Naive thymus-derived CD8-positive, alpha-beta T cell (primary cell): ENCODE measurements at places on chromosomes 2 and 18.

DNA sequence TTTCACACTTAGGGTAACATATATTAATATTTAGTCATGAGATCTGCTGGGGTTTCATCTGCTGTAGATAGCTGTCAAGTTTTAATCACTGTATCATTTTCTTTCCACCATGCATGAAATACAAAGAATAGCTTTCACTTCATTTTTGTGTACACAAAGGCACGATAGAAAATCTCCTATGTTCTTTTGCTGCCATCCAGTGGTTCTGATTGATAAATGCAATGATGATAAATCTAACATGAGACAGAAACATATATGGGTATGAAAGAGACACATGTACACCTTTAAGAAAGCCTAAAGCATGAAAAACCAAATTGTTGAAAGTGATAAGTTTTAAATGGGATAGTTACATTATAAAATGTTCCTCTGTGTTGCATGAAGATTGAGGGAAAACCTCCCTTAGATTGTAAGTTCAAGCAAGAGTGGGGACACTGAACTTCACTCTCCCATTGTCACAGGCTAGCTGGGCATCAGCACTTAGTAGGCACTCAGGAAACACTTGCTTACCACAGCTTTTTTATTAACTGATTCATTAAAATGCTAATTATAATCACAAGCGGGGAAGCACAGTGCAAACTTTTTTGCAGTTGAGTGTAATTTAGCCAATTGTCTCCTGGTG lies 31.2 kb downstream of the C1D start:
- no peaks in the 10 kb centered on the region for H3K36me3 ChIP-seq
- no peak overlapping the region for H3K27ac ChIP-seq
- H3K27me3 ChIP-seq, result no peaks in the 10 kb centered on the region
- no peak overlapping the region for H3K4me3 ChIP-seq

- H3K27ac ChIP-seq, result no peak overlapping the region
- H3K4me3 ChIP-seq, result no peak overlapping the region
- DNase-seq, result no peak
These were observed 3.9 kb downstream of the CHST10 start for GRCh38 chr2:100413571-100413970.

DNA sequence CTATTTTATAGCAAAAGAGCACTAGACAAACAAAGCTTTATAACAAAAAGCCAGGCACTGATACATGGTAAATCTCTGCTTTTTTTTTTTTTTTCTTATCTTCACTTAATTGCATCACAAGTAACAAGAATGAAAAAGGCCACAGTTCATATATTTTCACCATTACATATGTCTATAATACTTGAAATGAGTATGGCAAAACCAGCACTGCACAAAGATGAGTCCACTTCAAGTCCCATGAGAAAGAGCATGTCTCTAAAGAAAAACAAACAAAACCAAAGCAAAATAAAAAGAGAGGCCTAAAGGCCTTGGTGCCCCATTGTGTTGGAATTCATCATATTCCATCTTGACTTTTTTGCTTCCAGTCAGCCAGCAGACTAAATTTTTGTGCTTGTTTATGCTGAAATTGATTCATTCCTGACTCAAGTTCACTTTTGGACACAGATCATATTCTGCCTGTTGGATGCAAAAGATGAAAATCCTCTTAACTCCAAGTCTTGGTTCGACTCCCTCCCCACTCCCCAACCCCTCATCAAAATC lies 264.9 kb upstream of the CCDC68 start:
- no peak for DNase-seq
- no peaks in the 10 kb centered on the region for H3K4me1 ChIP-seq
- H3K27ac ChIP-seq, result no peak overlapping the region
- H3K36me3 ChIP-seq, result no peaks in the 10 kb centered on the region
- H3K27me3 ChIP-seq, result no peaks in the 10 kb centered on the region
- no peak overlapping the region for H3K4me3 ChIP-seq

DNA sequence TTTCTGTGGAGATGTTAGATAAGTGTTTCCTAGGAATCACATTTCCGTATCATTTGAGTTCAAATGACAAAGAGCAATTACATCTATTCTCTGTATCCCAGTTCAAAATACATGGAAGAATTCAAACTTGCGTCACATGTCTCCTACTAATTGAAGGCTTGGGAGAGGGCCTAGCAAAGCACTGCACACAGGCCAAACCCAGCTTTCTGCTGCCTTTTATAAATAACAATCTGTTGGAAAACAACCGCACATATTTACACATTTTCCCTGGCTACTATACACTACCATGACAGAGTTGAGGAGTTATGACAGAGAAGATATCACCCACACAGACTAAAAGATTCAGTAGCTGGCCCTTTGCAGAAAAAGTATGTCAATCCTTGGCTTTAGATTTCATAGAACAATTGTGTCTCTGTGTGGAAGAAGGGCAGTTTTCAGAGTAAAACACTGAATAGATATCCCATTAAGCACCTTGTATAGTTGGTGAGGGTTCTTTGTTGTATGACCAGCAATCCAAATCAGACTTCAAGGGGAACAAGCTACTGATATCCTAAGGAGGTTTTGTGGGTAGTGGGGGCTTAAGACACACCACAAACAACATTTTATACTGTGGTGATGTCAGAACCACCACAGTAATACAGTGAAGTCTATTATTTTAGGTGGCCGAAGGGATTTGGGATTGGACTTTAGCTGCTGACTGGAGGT lies 861.3 kb downstream of the CCDC85A start:
- H3K27ac ChIP-seq, result no peak overlapping the region
- DNase-seq, result no peak
- H3K4me3 ChIP-seq, result no peak overlapping the region
- H3K4me1 ChIP-seq, result no peaks in the 10 kb centered on the region
- no peaks in the 10 kb centered on the region for H3K36me3 ChIP-seq
- no peaks in the 10 kb centered on the region for H3K27me3 ChIP-seq

DNA sequence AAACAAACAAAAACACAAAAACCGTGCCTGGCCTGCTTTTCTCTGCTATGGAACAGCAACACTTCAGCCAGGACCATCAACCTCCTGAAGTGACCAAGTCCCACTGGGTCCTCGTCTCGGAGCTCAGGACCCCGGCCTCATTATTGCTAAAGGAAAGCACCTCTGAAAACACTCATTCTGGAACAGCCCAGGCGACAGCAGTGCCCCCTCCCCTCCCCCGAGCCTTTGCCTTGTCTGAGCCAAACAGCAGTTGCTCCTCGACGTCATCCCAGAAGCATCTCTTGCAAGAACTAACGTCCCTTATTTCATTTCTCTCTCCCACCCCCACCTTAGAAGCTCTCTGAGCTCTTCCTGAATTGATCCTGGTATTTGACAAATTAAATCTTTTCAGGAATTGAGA lies 27.4 kb downstream of the APCDD1 start:
- H3K4me3 ChIP-seq, result no peak overlapping the region
- no peaks in the 10 kb centered on the region for H3K36me3 ChIP-seq
- H3K4me1 ChIP-seq, result peaks cover 19% of the 10 kb centered on the region
- DNase-seq, result no peak

GRCh38 chr2:157874348-157874747 lies 1.8 kb downstream of the ACVR1 start:
- DNase-seq, result no peak
- peaks cover 52% of the 10 kb centered on the region for H3K4me1 ChIP-seq
- peak overlapping the region; percentile 85 for H3K4me3 ChIP-seq
- no peaks in the 10 kb centered on the region for H3K36me3 ChIP-seq
- H3K27me3 ChIP-seq, result no peaks in the 10 kb centered on the region

- H3K4me1 ChIP-seq, result peaks cover 12% of the 10 kb centered on the region
- no peaks in the 10 kb centered on the region for H3K27me3 ChIP-seq
- peaks cover 3% of the 10 kb centered on the region for H3K36me3 ChIP-seq
These were observed 40.6 kb upstream of the CCNYL1 start for GRCh38 chr2:207670887-207671286.

- no peak overlapping the region for H3K27ac ChIP-seq
- H3K36me3 ChIP-seq, result no peaks in the 10 kb centered on the region
- H3K4me3 ChIP-seq, result no peak overlapping the region
- H3K4me1 ChIP-seq, result no peaks in the 10 kb centered on the region
These were observed 144.3 kb downstream of the FMNL2 start for GRCh38 chr2:152479282-152479681.

- H3K27me3 ChIP-seq, result peaks cover 18% of the 10 kb centered on the region
- H3K27ac ChIP-seq, result no peak overlapping the region
- H3K36me3 ChIP-seq, result peaks cover 15% of the 10 kb centered on the region
- no peaks in the 10 kb centered on the region for H3K4me1 ChIP-seq
- DNase-seq, result no peak
- no peak overlapping the region for H3K4me3 ChIP-seq
These were observed 150.7 kb upstream of the RAB6C start for GRCh38 chr2:129828792-129829191.

- no peaks in the 10 kb centered on the region for H3K27me3 ChIP-seq
- H3K4me1 ChIP-seq, result no peaks in the 10 kb centered on the region
- no peaks in the 10 kb centered on the region for H3K36me3 ChIP-seq
- no peak overlapping the region for H3K4me3 ChIP-seq
- DNase-seq, result no peak
These were observed 738.5 kb downstream of the CNTNAP5 start for GRCh38 chr2:124763611-124764010.

DNA sequence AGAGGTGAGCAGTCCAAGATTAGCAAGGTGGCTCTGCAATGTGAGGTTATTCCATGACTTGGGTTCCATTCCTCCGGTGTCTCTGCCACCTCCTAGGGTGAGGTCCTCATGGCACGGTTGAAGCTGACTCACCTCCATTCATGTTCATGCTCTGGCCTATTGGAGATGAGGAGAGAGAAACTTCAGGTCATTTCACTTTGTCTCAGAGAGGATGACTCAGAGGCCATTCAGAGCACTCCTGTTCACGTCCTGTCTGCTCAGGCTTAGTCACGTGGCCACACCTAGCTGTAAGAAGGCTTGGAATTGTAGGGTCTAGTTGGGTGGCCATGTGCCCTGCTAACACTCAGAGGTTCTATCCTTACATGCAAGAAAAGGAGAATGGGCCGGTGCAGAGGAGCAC lies 67.5 kb upstream of the MBOAT2 start:
- no peaks in the 10 kb centered on the region for H3K36me3 ChIP-seq
- H3K4me3 ChIP-seq, result no peak overlapping the region
- H3K4me1 ChIP-seq, result no peaks in the 10 kb centered on the region
- peaks cover 13% of the 10 kb centered on the region for H3K27me3 ChIP-seq

DNA sequence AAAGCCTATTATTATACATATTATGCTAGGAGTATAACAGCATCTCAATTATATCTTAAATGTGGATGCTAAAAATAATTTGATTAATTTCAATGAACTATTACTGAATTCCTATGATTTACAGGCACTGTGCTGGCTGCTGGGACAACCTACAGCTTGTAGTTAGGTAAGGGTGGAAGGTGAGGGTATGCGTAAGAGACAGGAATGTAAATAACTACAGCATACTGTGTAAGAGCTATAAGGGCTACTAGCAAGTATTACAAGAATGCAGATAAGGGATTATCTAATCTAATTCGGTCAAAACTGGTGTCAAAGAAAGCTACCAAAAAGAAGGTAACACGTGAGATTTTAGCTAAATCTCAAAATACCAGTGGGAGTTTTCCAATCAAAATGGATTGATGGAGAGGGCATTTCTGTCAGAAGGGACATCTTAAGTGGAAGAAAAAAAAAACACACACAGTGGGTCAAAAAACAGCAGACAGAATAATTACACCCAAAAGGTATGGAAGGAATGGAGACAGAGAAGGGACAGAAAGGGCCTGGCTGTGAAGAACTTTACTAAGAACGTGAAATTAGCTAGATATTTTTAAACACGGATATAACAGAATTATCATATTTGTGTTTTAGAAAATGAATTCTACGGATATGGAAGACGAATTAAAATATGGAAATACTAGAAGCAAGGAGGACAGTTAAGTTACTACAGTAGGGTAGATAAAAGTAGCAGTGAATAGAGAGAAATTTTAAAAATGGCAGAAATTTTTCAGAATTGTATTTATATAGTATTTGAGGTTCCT lies 47.1 kb downstream of the STRN start:
- peaks cover 26% of the 10 kb centered on the region for H3K4me1 ChIP-seq
- no peak overlapping the region for H3K27ac ChIP-seq
- DNase-seq, result no peak
- H3K36me3 ChIP-seq, result no peaks in the 10 kb centered on the region

- no peak overlapping the region for H3K4me3 ChIP-seq
- no peaks in the 10 kb centered on the region for H3K4me1 ChIP-seq
- no peak for DNase-seq
- no peak overlapping the region for H3K27ac ChIP-seq
- H3K36me3 ChIP-seq, result no peaks in the 10 kb centered on the region
These were observed 261.4 kb downstream of the MEIS1 start for GRCh38 chr2:66696374-66696773.

DNA sequence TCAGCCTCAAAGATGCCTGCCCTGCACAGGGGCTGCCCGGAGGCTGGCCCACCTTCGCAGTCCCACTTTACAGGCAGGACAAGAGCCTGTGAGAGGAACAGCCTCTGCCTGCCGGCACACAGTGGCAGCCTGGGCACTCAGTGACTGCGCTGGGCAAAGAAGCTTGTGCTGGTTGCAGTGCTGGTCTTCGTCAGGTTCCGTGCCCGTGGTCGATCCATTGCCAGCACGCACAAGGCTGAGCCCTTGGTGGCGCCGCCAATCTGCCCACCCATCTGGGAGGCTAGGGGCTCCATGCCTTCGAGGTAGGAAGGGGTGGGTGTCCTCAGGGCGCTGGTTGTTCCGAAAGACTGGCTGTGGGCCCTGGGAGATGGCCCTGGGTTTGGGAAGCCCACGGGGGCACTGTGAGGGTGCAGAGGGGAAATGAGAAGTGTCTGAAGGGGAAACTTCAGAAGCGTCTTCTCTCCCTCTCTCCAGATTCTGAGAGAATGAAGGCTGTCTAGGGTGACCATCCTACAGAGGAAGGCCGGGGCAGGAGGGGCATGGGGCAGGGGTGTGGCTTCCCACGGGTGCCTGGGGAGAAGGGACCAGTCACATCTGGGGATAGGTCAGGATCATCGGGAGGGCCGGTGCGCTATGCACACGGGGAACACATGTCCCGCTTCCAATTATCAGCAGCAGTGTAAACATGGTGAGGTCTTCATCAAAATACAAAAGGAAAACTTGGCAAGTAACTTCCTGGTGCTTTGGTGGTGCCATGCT lies 49.1 kb upstream of the HS6ST1 start:
- no peak for DNase-seq
- H3K4me1 ChIP-seq, result peaks cover 3% of the 10 kb centered on the region
- no peak overlapping the region for H3K4me3 ChIP-seq
- no peaks in the 10 kb centered on the region for H3K27me3 ChIP-seq
- H3K36me3 ChIP-seq, result no peaks in the 10 kb centered on the region

DNA sequence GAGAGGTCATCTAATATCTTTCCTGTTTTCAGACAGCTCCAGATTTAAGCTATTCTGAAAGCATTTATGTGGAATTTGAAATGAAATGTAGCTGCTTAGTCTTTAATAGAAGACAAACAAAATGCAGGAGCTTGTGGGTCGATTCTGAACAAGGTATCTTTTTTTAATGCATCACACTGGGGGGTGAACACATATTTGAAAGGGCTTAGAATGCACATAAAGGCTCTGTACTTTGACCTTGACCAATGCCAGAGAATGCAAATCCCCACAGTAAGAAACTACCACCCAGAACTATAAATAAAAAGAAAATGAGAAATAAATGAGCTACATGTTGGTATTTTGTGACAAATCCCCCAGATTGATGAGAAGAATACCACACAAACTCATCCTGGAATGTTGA lies 489.3 kb downstream of the PIK3C3 start:
- H3K36me3 ChIP-seq, result no peaks in the 10 kb centered on the region
- no peak for DNase-seq
- no peaks in the 10 kb centered on the region for H3K4me1 ChIP-seq
- no peak overlapping the region for H3K4me3 ChIP-seq
- no peak overlapping the region for H3K27ac ChIP-seq
- no peaks in the 10 kb centered on the region for H3K27me3 ChIP-seq

GRCh38 chr2:96256611-96257113 lies 9.1 kb downstream of the TMEM127 start:
- peak overlapping the region; percentile 93 for H3K27ac ChIP-seq
- H3K4me3 ChIP-seq, result peak overlapping the region; percentile 77
- H3K4me1 ChIP-seq, result peaks cover 77% of the 10 kb centered on the region
- peaks cover 51% of the 10 kb centered on the region for H3K36me3 ChIP-seq
- no peak for DNase-seq
